ENCODE measurements at places on chromosomes 1 and 21.
A peak's percentile ranks its signal among the peaks of the same experiment; 100 is the strongest.

DNA sequence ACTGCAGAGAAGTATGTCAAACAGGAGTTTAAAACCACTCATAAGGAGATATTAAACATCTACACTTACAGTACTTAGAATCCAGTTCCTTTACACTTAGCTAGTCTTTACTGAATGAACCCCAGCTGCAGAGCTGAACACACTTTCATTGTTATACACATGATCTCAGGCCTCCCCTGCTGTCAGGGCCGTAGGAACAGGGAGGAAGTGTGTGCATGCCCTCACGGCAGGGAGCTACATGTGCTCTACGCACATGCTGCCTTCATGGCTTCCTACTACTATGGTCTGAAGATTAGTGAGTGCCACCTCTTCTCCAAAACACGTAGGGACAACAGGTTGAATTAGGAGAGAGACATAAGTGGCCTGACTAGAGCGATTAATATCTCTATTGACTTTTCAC is 191.5 kb downstream of the SIPA1L2 start:
- no peak for DNase-seq

DNA sequence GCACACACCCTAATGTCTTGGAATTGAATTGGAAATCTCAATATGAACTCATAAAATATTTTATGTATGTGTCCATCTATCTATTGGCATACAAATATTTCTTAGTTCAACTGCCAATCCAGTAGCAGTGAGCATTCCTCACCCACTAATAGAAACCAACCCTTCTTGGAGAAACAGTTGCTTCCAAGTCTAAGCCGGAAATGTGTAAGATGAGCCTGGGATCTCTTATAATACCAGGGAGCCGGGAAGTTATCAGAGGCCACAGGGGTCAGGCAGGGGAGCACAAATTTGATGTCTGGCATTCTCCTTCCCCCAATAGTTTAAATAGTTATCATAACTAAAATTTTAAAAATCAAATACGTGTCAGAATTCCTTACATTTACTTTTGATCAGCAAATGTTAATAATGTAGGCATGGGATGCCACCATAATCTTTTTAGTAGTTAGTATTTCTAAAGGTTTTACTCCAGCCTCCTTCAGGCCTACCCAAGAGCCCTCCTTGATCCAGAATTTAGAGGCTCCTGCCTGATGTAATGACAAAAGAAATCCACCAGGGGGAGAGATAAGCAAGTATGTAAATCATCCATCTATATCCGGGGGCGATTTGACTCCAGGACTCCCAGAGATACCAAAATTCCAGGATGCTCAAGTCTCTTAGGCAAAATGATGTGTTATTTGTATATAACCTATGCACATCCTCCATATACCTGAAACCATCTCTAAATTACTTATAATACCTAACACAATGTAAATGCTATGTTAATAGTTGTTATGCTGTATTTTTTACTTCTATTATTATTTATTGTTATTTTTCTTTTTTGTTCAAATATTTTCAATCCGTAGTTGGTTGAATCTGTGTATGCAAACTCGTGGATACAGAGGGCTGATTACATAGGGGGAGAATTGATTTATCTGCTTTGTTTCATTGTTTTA is 218.7 kb upstream of the COA6 start:
- peak; percentile 19 for DNase-seq

GRCh38 chr1:106063510-106063909 is 993.0 kb upstream of the PRMT6 start:
- no peak for DNase-seq

DNA sequence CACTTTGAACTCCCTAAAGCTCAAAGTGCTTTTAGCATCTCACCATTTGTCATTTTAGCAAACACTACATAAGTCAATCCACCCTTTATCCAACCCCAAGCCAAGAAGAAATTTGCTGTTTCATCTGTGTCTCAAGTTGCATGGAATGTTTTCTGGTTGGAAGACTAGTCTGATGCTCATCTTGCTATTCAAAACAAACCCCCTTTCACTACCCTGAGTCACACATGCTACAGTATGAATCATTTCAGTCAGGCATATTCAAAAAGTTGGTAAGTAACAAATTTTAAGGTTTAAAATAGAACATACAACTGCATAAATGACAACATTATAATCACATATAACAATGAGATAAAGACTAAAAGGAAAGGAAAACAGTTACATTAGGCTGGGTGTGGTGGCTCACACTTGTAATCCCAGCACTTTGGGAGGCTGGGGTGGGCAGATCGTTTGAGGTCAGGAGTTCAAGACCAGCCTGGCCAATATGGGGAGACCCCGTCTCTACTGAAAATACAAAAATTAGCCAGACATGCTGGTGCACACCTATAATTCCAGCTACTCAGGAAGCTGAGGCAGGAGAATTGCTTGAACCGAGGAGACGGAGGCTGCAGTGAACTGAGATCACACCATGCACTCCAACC is 38.7 kb downstream of the DSTYK start:
- peak; percentile 94 for DNase-seq

GRCh38 chr1:81430955-81431623 is 369.6 kb upstream of the ADGRL2 start:
- DNase-seq = no peak

GRCh38 chr1:51859735-51860134 is 18.8 kb downstream of the NRDC start:
- no peak for DNase-seq

DNA sequence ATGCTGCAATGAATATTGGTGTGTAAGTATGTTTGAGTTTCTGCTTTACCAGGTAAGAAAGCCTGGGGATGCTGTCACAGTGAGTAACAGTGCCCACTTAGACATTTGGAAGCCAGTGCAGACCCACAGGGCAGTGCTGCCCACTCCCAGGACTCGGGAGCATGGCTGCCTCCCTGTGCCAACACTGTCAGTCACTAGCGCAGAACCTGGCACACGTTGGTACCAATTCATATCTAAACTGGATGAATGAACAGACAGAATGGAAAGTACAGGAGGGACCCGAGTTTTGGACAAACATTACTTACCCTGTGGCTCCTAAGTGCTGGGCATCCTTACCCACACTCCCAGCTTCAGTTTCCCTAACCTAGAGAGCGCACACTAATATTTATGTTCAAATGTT is 1.6 kb upstream of the EVA1C start:
- no peak for DNase-seq

- no peak for DNase-seq
Observed at GRCh38 chr1:213656503-213656902, 331.3 kb upstream of the PROX1 start.

DNA sequence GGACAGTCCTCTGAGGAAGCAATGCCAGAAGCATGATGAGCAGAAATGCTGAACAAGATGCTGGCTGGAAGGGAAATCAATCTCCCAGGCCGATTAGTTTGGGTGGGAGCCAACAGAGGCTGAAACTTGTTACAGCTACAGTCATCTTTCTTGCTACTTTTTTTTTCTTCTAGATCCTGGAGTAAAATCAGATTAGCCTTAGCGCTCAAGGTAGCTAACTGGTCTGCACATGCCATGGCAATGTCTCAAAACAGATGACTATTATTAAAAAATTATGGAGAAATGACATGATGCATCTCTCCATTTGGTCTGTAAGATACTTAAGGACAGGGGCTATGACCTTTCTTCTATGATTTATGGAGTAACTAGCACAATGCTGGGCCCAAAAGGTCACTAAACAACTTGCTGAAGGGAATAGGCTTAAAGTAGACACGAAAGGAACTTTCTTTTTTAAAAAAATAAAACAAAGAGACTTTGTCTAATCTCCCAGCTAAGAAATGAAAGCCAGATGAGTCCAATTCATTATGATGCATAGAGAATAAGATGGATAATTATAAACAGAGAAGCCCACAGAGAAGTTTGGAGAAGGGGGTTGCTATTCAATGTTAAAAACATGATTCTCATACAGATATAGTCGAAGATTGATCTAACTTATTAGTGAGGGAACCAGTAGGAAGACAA is 42.5 kb downstream of the UTP25 start:
- DNase-seq = no peak

- no peak for DNase-seq
Observed at GRCh38 chr1:245566952-245567351, 412.2 kb downstream of the KIF26B start.

GRCh38 chr1:18948913-18949685 is 7.4 kb downstream of the IFFO2 start:
- no peak for DNase-seq

- no peak for DNase-seq
Observed at GRCh38 chr21:34968414-34969333, 80.4 kb downstream of the RUNX1 start.

DNA sequence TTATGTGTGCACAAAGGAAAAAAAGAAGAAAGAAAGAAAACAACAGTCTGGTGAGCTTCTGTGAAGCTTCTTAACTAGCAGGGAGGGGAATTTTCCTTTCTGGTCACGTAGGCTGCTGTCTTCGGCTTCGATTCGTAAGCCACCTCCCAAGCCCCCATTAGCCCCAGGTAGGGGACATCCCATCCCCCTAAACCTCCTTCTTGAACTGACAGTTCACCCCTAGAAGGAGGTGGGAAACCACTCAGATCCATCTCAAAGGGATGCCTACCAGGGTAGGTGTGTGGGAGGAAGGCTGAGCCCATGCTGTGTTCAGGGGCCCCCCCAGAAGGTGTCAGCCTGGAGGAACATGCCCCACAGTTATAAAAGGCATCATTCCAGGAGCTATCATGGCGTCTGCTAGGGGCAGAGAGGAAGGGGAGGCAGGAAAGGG is 25.8 kb downstream of the CD247 start:
- no peak for DNase-seq

Data from AG04449 (cell line).